ENCODE measurements at places on chromosomes 6 and 20.

DNA sequence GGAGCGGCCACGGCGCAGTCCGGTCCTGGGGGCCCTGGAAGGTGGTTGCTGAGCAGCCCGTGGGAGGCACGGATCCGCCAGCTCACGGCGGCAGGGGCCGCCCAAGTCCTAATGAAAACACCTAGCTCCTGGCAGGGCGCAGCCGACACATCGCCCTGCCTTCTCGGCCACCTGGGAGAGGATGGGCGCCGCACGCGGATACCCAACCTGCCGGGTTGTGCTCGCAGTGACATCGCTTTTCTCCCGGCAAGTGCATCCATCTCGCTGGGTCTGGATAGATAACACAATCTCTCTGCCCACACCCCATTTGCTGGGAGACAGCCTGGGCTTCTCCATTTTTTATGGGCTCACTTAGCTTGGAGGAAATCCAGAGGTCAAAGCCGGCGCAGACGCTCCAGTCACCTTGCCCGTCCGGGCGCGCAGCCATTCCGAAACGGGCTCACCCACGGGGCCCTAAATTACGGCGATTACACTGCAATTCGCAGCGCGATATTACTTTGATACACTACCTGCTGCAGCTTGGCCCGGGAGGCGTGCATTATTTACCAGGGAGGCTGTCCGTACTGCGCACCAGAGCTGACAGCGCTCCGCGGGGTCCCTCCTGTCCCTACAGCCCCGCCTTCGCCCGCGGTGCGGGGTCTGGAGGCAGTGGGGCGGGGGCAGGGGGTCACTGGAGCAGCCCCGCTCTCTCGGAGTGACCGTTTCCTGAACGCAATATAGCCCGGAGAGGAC lies 36.2 kb upstream of the CCDC167 start:
- no peak for DNase-seq

DNA sequence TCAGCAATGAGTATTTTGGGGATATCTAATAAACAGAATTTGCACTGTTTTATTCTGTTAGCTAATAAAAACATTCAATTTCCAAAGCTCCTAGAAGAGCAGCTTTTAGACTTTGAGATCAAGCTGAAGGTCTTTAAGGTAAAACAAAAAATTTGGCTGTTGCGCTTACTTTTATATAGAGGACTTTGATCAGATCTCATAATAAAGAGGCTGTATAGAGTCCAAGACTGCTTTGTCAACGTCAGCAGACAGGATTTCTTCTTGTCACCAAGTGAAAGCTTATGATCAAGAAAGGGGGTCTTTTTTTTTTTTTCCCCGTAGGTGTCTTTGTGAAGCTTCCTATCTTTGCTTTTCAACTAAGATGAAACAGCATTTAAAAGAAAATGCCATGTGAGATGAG lies 556.5 kb upstream of the SLC35B3 start:
- no peak for DNase-seq

GRCh38 chr6:157020881-157021343 lies 243.7 kb downstream of the ARID1B start:
- DNase-seq: no peak

DNA sequence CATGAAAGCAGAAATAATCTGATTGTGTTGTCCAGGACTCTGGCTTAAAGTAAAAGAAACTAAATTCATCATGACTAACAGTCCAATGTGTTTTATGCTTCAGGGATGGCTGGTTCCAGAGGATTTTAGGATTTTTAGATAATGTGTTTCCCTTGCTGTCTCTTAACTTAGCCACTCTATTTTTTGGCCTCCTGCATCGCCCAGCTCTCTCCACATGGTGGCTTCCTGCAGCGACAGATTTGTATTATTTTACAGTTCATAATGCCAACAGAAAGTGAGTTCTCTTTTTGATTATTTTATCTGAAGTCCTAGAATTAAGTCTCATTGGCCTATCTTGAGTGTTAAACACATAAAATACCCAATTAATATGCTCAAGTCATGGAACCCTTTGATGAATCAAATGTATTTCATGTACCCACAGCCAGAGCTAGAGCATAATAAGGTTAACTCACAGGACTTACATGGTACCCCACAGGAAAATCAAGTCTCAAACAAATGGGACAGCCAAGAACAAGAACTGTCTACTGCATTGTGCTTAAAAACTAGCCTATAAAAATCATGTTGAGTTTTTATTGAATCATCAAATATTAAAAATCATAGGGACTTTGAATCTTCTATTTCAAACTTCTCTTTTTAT lies 582.5 kb downstream of the DOK5 start:
- no peak for DNase-seq

GRCh38 chr6:16331384-16332174 lies 93.2 kb downstream of the GMPR start:
- DNase-seq: no peak
